ENCODE measurements at places on chromosomes 7 and 10.

- no peak for DNase-seq
Measured at GRCh38 chr10:5560817-5561703, 36.3 kb downstream of the CALML3 start.

DNA sequence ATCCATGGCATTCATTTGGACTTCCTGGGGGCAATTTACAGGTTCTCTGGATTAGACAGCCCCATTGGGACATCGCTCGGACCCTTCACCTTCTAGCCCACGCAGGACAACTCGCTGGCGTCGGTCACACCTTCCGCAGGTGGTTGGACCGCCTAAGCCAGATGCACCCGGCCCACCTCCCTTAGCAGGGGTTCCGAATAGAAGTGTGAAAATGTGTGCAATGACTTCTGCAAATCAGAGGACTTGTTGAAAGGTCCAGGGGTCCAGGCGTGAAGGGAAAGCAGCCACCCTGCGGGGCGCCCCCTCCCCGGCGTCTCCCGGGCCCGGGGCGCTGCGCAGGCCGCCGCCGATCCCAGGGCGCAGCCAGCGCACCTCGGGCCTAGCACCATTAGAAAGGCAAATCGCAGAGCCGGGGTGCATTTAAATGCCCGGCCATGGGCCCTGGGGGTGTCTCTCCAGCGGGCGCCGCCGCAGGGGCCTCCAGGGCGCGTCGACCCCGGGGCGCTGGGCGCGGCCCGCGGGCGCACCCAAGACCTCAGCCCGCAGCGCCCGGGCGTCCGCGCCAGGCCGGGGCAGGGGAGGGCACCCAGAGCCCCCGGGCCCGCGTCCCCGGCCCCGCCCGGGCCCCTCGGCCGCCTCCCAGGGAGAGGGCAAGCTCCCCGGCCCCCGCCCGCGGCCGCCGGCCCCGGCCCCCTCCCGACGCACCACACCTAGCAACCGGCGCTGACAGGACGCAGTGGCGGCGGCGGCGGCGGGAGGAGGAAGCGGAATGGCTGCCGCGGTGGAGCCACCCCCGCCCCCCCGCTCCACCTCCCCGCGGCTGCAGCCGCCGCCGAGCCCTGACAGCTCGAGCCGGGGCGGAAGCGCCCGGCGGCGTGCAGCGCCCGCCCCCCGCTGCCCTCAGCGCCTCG is 1.2 kb downstream of the JAZF1 start:
- DNase-seq = peak; percentile 80

DNA sequence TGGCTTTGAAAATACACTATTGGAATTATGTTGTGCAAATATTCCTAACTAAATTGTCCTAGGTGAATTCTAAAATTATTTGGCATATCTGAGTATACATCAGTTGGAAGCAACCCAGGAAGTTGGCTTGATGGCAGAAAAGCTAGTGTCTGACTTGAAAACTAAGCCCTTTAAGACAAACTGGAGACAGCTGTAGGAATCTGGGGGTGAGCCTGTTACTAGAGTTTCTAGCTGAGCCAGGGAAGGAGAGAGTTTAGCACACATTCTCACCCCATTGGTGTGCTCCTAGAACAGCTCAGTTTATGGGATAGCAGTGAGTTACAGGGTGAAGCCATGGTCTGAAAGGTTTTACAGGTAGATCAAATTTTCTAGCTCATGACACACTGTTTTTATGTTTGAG is 210.2 kb upstream of the SLC26A5 start:
- DNase-seq = no peak

DNA sequence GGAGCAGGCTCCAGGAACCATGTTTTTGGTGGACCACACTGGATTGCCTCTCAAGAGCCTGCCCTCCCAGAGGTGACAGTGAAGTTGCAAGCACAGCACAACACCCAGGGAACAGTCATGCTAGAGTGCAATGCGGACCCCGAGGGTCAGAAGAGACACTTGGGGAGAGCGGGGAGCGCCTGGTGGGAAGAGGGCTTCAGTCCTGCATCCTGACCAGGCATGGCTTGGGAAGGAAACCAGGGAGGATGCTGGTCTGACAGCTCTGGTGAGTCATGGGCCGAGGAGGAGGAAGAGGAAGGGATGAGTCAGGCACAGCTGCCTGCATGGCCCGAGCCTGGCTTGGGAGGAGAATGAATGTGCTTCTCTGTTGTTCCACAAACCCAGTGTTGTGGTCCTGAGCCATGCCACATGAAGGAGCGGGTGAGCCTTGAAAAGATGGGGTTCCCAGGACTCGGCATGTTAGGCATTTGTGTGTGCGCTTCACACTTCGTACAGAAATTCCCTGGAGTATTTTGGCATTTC is 29.5 kb upstream of the ANKRD2 start:
- peak; percentile 83 for DNase-seq

GRCh38 chr10:117162093-117163060 is 24.3 kb upstream of the VAX1 start:
- no peak for DNase-seq

GRCh38 chr10:45380903-45381620 is 7.0 kb downstream of the ALOX5 start:
- no peak for DNase-seq

GRCh38 chr7:71864130-71864529 is 548.0 kb downstream of the CALN1 start:
- DNase-seq = no peak

GRCh38 chr7:26001662-26002244 is 150.2 kb upstream of the NFE2L3 start:
- no peak for DNase-seq

DNA sequence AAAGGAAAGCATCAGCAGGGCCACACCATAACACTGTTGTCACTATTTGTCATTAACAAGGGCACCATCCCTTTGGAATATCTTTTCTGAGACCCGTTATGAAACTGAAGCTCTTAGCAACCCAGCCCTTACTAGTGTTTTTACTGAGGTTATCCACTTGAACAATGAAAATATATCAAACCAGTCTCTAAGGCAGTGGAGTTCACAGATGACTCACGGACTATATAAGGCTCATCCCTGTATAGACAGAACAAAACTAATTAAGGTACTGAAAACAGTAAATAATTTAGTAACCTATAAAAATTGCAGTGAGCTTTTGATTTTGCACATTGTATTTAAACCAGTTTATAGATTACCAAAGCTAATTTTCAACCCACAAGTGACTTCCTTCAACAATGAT is 196.0 kb downstream of the ELAPOR2 start:
- no peak for DNase-seq

- DNase-seq = no peak
Measured at GRCh38 chr7:95584769-95585425, 11.4 kb downstream of the PDK4 start.

GRCh38 chr7:3302681-3303320 is 1.7 kb downstream of the SDK1 start:
- DNase-seq = no peak

GRCh38 chr7:5507013-5507412 is 83.4 kb upstream of the TNRC18 start:
- no peak for DNase-seq

GRCh38 chr7:107882766-107883165 is 8.2 kb upstream of the DLD start:
- no peak for DNase-seq

- peak; percentile 31 for DNase-seq
Measured at GRCh38 chr10:35607475-35608327, 2.6 kb downstream of the GJD4 start.

DNA sequence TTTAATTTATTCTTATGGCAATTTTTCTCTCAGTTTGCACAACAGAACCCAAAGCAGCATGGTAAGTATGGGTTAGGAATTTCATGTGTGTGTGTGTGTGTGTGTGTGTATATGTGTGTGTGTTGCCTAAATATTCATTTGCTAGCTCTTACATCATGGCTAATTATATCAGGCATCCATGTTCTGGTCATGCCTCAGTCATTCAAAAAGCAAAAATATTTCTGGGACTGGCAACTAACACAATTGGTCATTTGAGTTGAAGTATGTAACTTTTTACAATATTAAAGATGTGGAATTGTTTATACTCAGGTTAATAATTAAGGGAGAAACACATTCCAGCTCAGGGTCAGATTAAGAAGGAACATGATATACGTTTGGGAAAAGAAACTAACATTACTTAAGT is 67.6 kb upstream of the PHYHIPL start:
- no peak for DNase-seq

- peak; percentile 35 for DNase-seq
Measured at GRCh38 chr7:32616625-32617024, 121.3 kb downstream of the AVL9 start.

- no peak for DNase-seq
Measured at GRCh38 chr10:60784641-60785040, 6.4 kb downstream of the CDK1 start.

DNA sequence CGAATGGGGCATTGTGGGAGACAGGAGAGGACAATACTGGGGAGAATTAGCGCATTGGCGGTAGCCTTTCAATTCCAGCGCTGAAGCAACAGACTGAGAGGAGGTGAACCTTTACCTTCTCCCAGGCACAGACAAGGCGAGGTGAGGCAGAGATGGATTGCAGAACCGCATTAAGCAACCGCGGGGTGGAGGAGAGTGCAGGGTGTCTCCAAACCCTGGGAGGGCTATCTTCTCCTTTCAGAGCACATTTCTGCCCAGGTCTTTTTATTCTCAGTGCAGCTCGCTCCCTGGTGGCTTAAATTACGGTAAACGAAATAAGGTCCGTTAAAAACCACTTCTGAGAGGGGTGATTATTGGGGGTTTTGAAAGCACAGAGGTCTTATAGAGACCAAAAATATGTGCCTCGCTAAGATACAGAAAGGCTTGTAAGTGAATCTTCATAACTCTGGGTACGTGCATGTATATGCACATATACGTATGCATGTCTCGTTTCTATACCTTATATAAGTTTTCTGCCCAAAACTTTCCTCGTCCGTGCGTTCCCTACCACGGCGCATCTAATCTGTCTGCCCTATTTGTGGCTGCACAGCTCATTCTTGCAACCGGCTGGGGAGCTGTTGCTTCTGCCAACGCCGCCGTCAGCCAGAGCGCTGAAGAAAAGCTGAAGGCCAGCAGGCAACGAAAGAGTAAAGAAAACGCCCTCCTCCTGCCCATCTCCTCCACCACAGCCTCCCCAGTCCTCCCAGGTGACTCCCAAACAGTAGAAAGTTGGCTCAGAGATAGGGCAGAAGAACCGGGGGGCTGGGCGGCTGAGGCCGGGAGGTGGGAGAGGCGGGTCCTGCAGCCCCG is 895 bp upstream of the ZNF804B start:
- peak; percentile 48 for DNase-seq

Data from femur (tissue), 1 donor.